Regular cardiac myocyte (primary cell): ENCODE measurements at places on chromosomes 11 and 22. TPM values are rescaled to one million over a fixed set of nuclear protein-coding genes. Genes with fewer than 3 reads are reported as not detected.

Gene RTN4RL2
- not detected in 2 replicates for total RNA-seq

Gene CDC42EP1
- total RNA-seq, result 9.6 and 9.8 TPM in 2 replicates

Gene OR52E5
- total RNA-seq, result not detected in 2 replicates

Gene LMO2
- 8.2 and 38.2 TPM in 2 replicates for total RNA-seq

Gene LDLRAD3
- total RNA-seq, result 6.3 and 18.9 TPM in 2 replicates

Gene SBF1
- total RNA-seq, result 60.0 and 64.2 TPM in 2 replicates

Gene BTG4
- total RNA-seq, result not detected in 2 replicates

Gene CSNK2A3
- total RNA-seq, result 1.4 and 1.9 TPM in 2 replicates

Gene RAD9A
- 3.3 and 6.2 TPM in 2 replicates for total RNA-seq

Gene UBASH3B
- 22.6 and 40.8 TPM in 2 replicates for total RNA-seq

Gene SCN3B
- total RNA-seq, result under 0.01 TPM in 1 of 2 replicates, not detected in the other

Gene TBX10
- total RNA-seq, result not detected in 2 replicates
